Right kidney (tissue), 9 donors: ENCODE measurements at places on chromosomes 12 and 14.
A peak's percentile ranks its signal among the peaks of the same experiment; 100 is the strongest.

DNA sequence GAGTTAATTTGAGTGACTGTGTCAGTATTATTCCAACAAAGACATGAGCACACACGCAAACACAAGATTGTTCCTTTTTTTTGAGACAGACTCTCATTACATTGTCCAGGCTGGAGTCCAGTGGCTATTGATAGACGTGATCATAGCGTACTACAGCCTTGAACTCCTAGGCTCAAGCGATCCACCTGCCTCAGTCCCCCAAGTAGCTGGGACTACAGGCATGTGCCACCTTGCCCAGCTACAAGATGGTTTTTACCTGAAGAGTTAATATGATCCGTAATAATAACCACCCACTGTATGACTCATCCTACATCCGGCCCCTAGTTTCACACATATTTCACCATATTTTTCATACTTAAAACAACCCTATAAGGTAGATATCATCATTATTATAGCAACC is 26.8 kb downstream of the BCAT1 start:
- DNase-seq, result no peak

DNA sequence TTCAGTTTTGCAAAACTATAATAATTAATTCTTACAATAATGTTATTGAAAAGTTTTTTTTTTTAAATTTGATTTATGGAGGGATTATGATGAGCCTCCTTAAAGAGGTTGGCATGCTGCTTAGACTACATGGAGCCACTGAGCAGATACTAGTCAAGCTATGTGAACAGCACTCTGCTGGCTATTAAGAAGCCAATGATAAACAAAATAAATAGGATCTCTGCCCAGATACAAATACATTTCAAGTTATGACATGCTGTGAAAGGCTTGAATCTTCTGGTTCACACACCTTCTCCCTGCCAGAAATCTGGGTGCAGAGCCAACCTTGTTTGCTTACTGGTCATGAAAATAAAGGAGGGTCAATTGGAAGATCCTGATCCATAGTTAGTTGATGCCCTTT is 107.4 kb upstream of the NAV3 start:
- no peak for DNase-seq

- no peak for DNase-seq
These were observed 54.3 kb upstream of the TMCC3 start for GRCh38 chr12:94704452-94705306.

GRCh38 chr14:95475540-95476240 is 40.8 kb downstream of the SYNE3 start:
- DNase-seq, result no peak

DNA sequence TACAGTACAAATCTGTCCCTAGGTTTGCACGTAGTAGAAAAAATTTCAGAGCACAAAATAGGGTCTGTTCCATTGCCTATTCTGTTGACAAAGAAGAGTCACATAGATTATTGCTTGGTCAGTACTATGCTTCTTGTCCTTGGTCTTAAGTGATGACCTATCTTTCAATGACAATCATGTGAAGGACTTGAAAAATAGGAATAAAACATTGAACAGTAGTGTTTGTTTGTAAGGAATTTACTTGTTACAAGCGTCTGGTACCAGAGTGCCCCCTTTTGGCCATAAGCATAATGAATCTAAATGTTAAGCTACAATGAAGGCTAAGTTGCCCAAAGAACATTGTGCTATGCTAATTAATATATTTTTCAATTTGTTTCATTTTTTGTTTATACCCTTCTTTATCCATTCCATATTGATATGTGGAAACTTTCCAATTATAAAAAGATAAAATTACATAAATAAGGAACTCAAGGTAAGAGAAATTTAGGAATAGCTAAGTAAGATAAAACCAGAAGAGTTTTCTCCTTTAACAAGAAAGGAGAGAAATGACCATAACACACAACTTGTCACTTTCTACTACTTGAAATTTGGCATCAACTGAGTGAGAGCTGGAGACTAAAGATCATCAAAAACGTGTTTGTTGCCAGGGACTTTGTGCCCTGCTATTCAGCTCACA is 204.7 kb downstream of the EPS8 start:
- DNase-seq, result no peak

GRCh38 chr12:79344855-79345847 is 345.6 kb downstream of the PAWR start:
- DNase-seq, result no peak

DNA sequence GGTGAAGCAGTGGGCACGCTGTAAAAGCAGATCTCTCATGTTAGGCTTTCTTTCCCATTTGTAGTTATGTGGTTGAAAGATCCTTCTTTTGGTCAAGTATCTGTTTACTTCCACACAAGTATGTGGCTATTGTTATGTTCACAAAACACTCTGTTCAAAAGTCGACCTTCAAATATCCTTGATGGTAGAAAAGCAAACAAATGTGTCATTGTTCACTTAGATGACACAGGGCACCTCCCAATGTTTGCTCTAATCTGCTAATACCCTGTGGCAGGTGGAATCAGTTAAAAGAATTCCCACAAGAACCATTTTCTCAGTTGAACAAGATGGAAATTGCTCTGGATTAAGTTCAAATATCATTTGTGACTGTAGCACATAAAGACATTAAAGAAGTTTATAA is 43.6 kb upstream of the NAA30 start:
- DNase-seq, result no peak

DNA sequence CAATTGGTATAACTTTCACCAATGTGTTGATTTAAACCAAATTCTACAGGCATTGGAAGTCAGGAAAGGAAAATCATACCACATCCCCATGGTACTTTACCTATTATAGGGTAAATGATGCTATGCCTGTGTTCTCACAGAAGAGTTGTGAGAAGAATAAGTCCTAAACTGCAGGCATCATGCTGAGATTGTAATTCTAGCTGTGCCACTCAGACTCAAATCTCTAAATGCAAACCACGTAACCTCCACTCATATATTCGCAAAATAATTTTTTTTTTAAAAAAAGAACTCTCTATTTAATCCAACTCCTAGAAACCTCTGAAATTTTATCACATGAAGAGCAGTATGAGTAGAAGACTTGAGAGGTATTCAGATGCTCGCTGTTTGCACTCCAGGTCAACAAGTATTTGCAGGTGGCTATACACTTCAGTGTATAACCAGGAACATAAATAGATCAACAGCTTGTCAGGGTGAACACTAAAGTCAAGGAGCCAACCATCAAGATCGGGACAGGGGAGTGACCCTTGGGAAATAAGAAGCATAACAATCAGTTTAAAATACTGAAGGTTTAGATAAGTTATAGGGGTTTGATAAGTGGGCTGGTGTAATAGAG is 110.1 kb downstream of the SLC25A21 start:
- DNase-seq, result no peak

- DNase-seq, result no peak
These were observed 21.5 kb downstream of the RFLNA start for GRCh38 chr12:124316257-124316900.

DNA sequence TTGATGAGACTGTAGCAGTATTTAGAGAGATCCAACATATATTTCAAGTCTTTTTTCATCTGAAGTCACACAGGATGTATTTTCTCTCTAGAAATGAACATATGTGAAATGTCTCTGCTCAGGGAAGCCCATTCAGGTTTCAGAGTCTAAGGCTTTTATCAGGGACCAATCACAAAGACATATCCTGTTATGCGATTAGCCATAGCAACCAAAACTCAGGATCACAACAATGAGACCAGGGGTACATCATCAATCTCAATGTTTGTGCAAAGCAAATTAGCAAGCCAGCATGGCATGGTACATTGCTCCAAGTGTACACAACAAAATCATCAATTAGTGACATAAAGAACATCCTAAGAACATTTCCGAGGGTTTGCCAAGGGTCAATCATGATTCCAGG is 99.2 kb upstream of the AMN1 start:
- DNase-seq, result no peak

GRCh38 chr12:33330940-33331339 is 108.7 kb downstream of the SYT10 start:
- no peak for DNase-seq

- no peak for DNase-seq
These were observed 42.9 kb upstream of the PELI2 start for GRCh38 chr14:56075301-56075700.

- no peak for DNase-seq
These were observed 57.2 kb upstream of the RIN3 start for GRCh38 chr14:92456215-92457015.

- no peak for DNase-seq
These were observed 17.2 kb downstream of the WSCD2 start for GRCh38 chr12:108146035-108146893.

GRCh38 chr12:111359231-111359913 is 9.5 kb downstream of the PHETA1 start:
- no peak for DNase-seq

- no peak for DNase-seq
These were observed 140.9 kb downstream of the CCDC91 start for GRCh38 chr12:28331130-28331529.

- DNase-seq, result peak; percentile 75
These were observed 21.4 kb upstream of the VSX2 start for GRCh38 chr14:74217672-74218448.

DNA sequence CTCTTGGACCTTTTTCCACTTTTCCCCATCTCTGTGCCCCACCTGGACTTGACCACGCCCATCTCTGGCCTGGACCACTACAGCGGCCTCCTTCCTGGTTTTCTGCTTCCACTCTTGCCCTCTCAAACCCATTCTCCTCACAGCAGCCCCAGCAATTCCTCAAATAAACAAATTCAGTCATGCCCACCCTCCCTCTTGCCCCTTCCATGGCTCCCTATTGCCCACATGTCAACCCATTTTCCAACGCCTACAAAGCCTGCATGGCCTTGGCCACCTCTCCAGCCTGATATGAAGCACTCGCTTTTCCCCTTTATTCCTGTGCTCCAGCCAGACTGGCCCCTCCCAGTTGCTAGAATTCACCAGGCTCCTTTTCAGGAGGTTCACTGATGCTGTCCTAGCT is 5.9 kb upstream of the OTUB2 start:
- DNase-seq, result no peak

GRCh38 chr14:99654235-99654985 is 9.5 kb downstream of the HHIPL1 start:
- no peak for DNase-seq

DNA sequence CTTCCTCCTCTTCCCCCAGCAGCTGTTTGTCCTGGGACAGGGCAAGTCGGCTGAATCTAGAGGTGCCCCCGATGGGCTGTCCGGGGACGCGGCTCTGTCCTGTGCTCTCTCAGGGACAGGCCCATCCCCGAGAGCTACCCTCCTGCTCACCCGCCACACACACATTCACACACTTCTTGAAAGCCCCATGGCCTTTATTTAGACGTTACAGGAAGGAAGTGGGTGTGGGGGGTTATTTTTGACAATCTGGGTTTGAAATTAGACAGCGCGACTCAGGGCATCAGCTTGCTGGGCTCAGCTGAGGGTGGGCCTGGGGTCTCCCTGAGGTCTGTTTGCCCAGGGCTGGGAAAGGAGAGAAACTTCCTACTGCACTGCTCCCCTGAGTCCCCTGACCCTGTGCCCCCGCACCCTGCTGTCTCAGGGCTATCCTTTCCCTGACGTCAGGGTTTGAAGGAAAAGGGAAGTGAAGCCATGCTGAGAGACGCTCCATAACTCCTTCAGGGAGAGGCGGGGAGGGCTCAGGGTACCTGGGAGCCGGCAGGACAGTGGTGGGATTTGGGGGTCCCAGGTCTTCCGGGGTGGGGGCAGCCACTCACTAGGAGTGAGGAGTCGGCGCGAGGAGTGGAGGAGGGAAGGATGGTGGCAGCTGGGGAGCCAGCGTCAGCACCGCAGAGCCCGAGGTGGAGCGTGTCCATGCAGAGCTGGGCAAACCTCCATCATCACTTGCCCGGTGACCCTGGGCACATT is 8.1 kb downstream of the PTPN6 start:
- no peak for DNase-seq

DNA sequence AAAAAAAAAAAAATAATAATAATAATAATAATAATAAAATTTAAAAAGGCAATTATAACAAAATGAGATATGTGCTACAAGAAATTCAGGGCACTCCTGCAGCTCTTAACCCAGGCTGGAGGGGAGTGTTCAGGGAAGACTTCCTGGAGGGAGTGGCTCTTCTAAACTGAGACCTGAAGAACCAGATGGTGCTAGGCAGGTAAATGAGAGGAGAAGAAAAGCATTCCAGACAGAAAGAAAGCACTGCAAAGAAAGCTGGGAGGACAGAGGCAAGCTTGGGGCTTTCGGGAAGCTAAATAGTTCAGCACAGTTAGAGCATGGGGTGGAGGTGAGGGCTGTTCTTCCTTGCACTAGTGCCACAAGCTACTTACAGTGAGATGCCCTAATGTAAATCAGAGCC is 9.9 kb upstream of the SRSF9 start:
- DNase-seq, result no peak

DNA sequence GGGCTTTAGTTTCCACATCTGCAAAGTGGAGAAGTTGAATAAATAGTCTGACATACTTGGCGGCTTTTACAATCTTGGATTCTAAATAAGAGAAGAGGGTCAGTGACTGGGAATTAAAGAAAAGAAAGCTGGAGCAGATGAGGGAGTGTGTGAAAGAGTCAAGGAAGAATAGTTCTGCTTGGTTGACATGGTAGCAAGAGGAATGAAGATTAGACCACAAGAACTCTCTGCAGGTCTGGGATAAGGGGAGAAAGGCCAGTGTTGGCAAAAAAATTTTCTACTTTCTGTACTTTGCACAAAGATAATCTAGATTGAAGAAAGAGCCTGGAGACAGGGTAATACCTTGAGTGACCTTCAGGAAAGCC is 5.9 kb downstream of the ITGB7 start:
- no peak for DNase-seq

DNA sequence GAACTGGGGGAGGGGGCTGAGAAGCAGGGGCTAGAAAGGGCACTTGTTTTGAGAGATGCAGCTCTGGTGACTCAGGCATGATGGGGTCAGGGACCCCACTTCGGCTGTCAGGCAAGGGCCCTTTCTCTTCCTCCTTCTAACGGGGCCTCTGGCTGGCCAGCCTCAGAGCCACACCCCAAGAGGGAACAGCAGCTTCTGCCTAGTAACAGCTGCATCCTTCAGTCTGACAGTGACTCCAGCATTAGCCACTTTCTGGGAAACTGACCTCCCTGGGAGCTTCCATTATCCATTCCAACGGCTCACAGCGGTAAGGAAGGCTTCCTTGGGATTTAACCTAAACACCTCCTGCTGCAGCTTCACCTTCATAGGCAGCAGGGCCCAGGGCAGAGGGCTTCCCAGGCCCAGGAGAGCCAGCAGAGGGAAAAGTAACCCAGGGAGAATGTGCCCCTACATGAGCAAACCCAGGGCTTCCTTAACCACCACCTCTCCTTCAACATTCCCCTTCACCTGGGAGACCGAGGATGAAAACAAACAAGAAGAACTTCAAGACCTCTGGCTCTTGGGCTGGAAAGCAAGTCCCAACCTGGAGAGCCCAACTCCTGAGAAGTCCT is 2.7 kb downstream of the NCKAP5L start:
- no peak for DNase-seq

GRCh38 chr14:100441271-100441947 is 118.3 kb downstream of the SLC25A47 start:
- DNase-seq, result no peak
